ENCODE measurements at places on chromosomes 7 and 10.

DNA sequence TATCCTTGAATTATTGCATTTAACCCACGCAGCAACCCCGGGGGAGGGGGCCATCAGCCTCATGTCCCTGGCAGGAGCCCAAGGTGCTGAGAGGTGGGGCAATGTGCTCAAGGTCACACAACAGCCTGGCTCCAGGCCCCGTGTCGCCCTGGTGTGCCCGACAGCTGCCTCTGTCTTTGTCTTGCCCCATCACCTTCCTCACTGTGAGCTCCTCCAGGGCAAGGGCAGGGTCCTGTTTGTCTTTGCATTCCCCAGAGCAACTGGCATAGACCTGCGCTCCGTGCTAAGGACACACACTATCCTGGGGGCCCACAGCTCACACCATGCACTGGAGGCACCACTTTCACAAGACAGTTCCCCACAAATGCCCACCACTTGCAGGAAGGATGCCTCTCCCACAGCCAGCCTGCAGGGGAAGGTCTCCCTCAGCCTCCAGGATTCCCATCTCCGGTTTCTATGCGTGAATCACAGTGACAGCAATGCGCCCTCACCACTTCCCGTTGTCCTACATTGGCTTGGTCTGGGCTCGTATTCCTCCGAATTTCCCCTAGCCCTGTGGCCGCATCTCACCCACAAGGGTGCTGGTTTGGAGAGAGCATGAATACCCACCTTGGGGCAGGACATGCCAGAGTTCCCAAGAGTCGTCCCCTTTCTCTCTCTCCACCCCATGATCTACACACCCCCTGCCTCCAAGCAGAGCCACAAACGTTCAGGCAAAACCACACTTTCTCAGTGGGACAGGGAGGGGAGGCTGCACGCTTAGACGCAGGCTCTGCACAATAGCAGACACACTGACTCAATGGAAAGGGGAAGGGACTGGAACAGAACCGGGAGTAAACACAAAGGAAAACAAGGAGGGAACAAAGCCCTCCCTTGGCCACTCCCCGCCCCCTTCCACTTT is 10.3 kb downstream of the ITPRIP start:
- no peak for DNase-seq

DNA sequence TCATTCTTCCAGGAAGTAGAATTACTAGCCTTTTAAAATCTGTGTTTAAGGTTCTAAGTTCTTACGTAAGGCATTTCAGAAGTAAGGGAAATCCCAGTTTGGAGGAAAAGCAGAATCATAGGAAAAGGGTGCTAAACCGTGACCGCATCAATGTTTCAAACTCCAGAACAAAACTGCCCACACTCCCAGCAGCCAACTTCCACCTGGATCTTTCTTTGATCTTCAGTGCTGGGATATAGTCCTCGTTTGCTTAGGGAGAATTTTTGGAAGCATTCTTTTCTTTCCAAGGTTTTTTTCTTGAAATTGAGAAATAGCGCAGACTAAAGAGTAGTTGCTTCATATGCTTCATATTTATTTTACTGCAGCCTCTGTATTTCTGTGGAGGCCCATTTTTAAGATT is 8.9 kb downstream of the PROSER2 start:
- no peak for DNase-seq

DNA sequence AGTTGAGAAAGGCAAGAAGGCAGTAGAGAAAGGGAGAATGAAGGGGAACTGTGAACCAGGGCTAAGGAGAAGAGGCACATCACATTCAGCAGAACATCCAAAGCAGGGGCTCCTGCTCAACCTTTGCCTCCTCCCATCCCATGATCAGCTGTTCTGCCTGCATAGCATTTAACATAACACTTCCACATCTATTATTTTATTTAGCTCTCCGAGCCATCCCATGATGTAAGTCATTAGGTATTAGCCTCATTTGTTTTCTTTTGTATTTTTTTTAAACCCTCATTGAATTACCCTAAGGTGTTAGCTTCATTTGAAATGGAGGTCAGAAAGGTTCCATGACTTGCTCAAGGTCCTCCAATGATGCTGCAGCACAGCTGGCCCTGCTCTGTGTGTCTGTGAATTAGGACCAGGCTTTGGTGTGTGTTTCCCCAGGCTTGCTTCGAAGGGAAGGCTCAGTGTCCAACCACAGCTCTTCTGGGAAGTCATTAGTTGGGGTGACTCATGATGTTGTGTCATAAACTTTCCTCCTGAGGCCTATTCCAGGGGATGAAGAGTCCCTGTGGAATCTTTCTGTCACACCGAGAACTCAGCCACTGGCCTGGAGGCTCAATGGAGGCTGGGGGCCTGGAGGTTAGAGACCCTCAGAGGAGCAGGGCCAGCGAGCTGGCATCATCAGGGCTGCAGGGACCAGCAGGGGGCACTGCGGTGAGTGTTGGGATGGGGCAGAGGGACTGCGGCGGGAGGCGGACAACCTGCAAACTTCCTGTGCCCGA is 16.5 kb downstream of the NPFFR1 start:
- DNase-seq: no peak

- DNase-seq: no peak
Measured at GRCh38 chr10:97795886-97796285, 24.1 kb upstream of the SFRP5 start.

DNA sequence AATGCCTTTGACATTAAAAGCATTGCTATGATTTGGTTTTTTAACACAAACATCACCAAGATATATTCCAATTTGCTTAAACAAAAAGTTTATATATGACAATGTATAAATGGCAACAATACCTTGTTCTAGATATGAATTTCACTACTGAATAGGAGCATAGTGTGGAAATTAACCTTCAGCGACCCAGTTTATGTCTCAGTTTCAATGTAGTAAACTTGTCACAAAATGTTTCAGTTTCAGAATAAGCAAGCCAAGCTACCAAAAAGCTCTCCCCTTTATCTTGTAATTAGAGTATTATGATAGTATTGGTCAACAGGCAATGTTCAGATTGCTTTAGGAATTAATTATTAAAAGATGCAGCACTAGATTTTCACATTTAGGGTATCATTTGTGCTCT is 99.6 kb upstream of the PCDH15 start:
- DNase-seq: no peak
